Kidney capillary endothelial cell (primary cell): ENCODE measurements at places on chromosomes 3 and 15.

DNA sequence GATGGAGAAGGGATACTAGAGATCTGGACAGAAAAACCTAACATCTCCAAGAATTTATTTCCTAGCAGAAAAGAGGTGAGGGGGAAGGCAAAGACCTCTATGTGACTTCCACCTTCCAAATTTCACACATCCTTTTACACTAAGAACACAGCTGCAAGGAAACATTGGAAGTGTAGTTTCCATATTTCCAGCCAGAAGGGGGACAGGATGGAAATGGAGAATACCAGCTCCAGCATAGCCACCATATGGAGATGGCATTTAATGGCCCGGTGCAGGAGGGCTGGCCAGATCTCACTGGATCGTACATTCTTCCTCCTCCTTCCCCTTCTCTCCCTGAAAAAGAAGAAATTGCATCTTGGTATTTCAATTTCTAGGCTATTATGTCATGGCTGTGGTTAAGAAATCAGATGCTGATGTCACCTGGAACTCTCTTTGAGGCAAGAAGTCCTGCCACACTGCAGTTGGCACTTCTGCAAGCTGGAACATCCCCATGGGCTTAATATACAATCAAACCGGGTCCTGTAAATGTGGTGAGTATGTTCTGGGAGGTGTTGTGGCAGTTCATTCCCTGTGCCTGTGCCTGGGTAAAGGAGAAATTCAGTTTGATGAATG is 36.9 kb upstream of the TF start:
- no peak for DNase-seq

DNA sequence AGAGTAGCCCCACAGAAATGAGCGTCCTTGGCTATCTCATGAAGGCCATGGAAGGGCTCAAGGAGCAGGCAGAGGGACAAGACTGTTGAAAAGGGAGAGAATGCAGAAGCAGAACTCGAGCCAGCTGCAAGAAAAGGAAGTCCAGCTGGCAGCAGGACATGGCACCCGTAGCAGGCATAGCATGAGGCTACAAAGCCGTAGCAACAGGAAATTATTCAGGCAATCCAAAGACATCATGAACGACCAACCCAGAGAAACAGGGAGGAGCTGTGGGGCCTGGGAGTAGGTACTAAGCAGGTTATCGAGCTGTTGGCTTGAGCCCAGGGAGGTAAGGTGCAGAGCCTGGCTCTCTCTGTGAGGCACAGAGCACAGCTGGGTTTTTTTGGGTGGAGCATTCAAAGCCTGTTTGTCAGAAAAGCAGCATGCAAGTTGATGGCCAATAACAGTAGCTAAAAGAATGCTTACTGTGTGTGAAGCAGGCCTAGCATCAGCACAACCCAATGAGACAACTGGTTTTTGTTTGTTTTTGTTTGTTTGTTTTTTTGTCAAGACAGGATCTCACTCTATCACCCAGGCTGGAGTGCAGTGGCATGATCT is 144.0 kb upstream of the SMAD3 start:
- DNase-seq: no peak

DNA sequence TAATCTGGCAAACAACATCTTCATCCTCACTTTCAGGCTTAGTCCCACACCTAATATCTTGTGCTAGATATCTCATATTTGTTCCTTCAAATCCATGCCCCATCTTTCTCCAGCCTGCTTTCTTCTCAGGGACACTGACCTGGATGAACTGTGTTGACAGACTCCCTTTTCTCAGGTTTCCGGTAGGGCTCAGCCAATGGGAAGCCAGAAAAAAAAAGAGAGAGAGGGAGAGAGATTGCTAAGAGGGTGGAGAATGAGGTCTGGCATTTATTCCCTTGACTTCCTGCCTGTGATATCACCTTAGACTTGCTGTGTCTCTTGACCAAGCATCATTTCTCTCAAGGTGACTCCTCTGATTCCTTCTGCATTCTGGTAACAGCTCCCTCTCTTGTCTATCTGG is 145.6 kb upstream of the ABI3BP start:
- DNase-seq: no peak

DNA sequence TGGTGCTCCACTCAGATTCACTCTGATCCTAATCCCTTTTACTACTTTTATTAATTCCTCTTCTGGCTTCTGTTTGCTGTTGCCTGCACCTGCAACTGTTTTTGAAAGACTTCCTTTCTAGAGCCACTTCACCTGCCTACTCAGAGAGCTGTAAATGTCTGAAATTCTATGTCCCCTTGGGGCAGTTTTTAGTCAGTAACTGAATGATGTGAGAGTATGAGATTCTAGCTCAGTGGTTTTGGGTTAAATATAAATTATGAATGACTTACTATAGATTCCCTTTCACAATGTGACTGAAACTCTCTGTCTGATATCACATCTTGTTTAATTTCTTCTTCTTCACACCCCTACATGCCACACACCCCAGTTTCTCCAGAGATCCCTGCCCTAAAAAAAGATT is 47.8 kb upstream of the LRRC3B start:
- DNase-seq: no peak

DNA sequence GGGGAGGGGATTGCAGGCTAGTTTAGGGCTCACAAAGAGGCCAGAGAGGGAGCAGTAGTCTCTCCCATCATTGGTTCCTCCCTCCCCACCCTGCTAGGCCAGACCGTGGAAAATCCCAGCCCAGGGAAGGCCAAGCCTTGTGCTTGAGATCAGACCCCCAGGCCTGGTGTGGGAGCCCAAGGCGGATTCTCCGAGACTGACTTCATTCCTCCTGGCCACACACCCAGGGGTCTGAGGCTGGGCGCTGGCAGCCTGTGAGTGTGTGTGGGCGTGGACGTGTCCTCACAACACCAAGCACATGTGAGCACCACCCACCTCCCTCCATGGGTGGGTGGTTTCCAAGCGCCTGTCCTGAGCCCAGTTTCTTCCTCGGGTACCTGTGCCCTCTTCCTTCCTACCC is 4.1 kb downstream of the LOXL1 start:
- DNase-seq: no peak

GRCh38 chr3:182238126-182238525 is 526.4 kb downstream of the SOX2 start:
- DNase-seq: no peak

- no peak for DNase-seq
Measured at GRCh38 chr3:139107424-139108252, 62.9 kb upstream of the PRR23C start.

DNA sequence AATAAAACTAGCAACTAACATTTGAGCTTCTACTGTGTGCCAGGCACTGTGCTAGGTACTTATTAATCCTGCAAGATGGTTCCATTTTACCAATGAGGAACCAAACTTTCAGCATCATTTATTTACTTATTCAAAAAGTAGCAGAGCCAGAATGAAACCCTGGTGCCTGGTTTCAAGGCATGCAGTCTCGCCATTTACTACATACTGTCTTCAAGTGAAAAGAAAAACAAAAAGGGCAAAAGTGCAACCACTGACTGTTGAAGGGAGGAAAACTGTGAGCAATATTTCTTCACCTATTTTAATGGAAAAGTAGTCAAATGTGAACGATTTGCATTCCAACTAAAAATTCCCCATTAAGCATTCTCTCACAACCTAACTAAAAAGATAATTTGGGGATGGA is 8.7 kb downstream of the DCUN1D1 start:
- DNase-seq: no peak

- DNase-seq: no peak
Measured at GRCh38 chr3:113039546-113039945, 48.8 kb downstream of the GTPBP8 start.

GRCh38 chr15:52438047-52438446 is 90.6 kb downstream of the MYO5A start:
- DNase-seq: peak; percentile 30

DNA sequence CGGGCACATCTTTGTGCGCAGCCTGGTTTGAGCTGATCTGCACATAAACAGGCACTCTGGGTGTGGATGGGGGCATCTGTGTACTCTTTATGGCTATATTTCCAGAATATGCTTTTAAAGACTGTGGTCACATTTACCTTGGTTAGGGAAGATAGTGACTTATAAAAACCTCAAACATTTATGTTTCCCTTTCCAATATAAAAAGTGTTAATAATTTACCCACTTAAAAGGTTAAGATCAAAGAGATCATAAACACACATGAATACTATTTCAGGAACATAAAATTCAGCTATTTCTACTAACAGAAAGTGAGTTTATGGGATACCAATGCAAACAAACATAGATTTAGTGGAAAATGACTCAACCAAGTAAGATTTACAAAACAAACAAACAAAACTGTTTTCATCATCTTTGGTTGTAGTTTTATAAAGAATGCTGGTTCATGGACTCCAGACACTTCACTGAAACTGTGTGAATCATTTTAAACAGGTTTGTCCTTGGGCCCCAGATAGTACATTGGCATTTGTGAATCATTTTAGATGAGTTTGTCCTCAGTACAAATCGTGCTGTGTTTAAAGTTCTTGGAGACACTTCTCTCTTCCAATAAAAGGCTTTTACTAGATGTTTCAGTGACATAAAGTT is 253.5 kb upstream of the CTDSPL start:
- no peak for DNase-seq

DNA sequence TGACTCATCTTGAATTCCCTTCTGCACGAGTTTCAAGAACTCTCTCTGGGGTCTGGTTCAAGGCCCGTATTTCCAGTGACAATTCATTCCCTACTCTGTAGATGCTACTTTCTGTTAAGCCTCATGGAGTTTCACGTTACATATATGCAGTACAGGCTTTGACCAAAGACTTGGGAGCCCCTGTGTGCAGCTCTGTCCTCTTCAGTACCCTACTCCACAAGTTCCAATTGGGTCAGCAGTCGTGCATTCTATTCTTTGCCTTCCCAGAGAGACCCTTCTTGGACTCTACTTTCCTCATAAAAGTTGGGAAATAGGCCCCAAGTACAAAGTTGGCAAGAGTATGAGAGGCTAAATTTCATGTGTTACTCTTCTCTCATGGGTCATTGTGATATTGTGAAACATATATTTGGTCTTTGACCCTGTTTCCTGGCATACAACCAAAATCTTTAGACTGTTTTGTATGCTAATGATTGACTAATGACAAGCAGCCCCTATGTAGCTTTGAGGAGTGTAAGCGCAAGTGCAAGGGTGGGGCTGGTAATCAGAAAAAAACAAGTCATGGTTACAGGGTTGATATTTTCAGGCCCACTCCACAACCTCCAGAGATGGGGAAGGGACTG is 15.0 kb upstream of the CCDC50 start:
- no peak for DNase-seq

GRCh38 chr15:86161250-86161649 is 81.6 kb downstream of the AGBL1 start:
- DNase-seq: no peak

GRCh38 chr3:38097446-38098375 is 39.2 kb downstream of the ACAA1 start:
- DNase-seq: no peak
